ENCODE measurements at places on chromosomes 11 and 22. TPM values are rescaled to one million over a fixed set of nuclear protein-coding genes. Genes with fewer than 3 reads are reported as not detected.

- peaks cover 20% of the 10 kb centered on the region for H3K4me1 ChIP-seq
- H3K36me3 ChIP-seq: no peaks in the 10 kb centered on the region
- no peak for DNase-seq
- no peaks in the 10 kb centered on the region for H3K27me3 ChIP-seq
These were observed 30.7 kb downstream of the ST3GAL4 start for GRCh38 chr11:126385991-126386728.

- peaks cover 20% of the 10 kb centered on the region for H3K36me3 ChIP-seq
- DNase-seq: no peak
- H3K4me3 ChIP-seq: no peak overlapping the region
- no peaks in the 10 kb centered on the region for H3K4me1 ChIP-seq
- H3K27me3 ChIP-seq: no peaks in the 10 kb centered on the region
- no peak overlapping the region for H3K27ac ChIP-seq
These were observed 125.6 kb downstream of the BCR start for GRCh38 chr22:23305922-23306374.

GRCh38 chr11:1832211-1832919, 2.4 kb upstream of the SYT8 start:
- DNase-seq: peak; percentile 82
- no peak overlapping the region for H3K27ac ChIP-seq
- peaks cover 4% of the 10 kb centered on the region for H3K27me3 ChIP-seq
- H3K4me3 ChIP-seq: no peak overlapping the region
- H3K4me1 ChIP-seq: peaks cover 17% of the 10 kb centered on the region

- no peaks in the 10 kb centered on the region for H3K36me3 ChIP-seq
- H3K27ac ChIP-seq: no peak overlapping the region
- no peaks in the 10 kb centered on the region for H3K27me3 ChIP-seq
- H3K4me3 ChIP-seq: no peak overlapping the region
- no peaks in the 10 kb centered on the region for H3K4me1 ChIP-seq
These were observed 122.3 kb downstream of the GRIK4 start for GRCh38 chr11:120633616-120634393.

DNA sequence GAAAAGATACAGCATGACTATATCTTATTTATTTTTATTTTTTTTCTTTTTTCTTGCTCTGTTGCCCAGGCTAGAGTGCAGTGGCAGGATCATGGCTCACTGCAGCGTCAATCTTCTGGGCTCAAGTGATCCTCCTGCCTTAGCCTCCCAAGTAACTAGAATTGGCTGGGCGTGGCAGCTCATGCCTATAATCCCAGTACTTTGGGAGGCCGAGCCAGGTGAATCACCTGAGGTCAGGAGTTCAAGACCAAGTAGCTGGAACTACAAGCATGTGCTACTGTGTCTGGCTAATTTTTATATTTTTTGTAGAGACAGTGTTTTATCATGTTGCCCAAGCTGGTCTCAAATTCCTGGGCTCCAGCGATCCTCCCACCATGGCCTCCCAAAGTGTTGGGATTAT, 28.3 kb upstream of the CCDC134 start:
- no peak for DNase-seq
- no peaks in the 10 kb centered on the region for H3K36me3 ChIP-seq
- H3K4me3 ChIP-seq: no peak overlapping the region
- H3K27ac ChIP-seq: no peak overlapping the region
- H3K4me1 ChIP-seq: no peaks in the 10 kb centered on the region

GRCh38 chr22:37043209-37043827, 8.2 kb upstream of the KCTD17 start:
- H3K27me3 ChIP-seq: no peaks in the 10 kb centered on the region
- H3K4me1 ChIP-seq: no peaks in the 10 kb centered on the region
- H3K27ac ChIP-seq: no peak overlapping the region
- no peak overlapping the region for H3K4me3 ChIP-seq
- no peaks in the 10 kb centered on the region for H3K36me3 ChIP-seq

- H3K4me1 ChIP-seq: no peaks in the 10 kb centered on the region
- DNase-seq: no peak
- H3K4me3 ChIP-seq: no peak overlapping the region
- no peaks in the 10 kb centered on the region for H3K36me3 ChIP-seq
- no peaks in the 10 kb centered on the region for H3K27me3 ChIP-seq
These were observed 489.4 kb downstream of the KCNA4 start for GRCh38 chr11:29527391-29527936.

DNA sequence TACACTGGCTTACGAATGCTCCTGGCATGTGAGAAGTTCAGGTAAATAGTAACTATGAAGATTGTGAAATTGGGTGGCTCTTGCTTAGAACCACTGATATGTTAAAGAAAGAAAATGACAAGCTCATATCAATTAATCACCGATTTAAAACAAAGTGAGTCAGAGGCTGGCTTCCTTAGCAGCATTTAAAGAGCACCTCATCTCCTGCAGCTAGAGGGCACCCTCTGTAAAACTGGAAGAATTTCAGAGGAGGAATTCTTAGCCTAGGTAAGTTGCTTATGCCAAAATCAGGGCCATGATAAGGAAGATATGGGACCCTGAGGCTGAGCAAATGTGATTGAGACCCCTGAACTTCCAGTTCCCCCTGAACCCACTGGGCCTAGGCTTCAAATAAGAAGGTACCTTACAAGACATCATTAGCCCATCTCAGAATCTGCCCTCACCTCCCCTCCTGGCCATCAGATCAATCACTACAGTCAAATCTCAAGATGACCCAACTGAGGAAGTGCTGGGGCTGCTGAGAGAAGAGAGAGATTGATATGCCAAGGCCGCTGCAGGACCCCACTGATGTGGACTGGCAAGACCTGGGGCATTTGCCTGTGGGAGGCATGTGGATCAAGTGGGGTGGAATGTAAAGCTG, 8.6 kb upstream of the CD3E start:
- H3K4me3 ChIP-seq: no peak overlapping the region
- peaks cover 7% of the 10 kb centered on the region for H3K4me1 ChIP-seq
- H3K36me3 ChIP-seq: no peaks in the 10 kb centered on the region
- no peaks in the 10 kb centered on the region for H3K27me3 ChIP-seq

DNA sequence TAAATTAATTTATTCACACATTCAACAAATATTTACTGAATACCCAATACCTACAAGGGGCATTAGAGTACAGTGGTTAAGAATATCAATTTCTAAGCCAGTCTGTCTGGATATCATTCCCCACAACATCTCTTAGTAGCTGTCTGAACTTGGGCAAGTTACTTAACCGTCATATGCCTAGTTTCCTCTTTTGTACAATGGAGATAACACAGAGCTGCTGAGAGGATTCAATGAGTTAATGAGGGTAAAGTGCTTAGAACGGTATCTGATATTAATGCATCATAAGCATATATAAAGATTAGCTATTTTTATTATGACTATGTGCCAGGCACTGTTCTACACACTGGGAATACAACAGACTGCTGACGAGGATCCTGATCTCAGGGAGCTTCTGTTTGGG, 116.4 kb downstream of the APOL5 start:
- no peak overlapping the region for H3K4me3 ChIP-seq
- no peaks in the 10 kb centered on the region for H3K4me1 ChIP-seq
- H3K27ac ChIP-seq: no peak overlapping the region
- no peaks in the 10 kb centered on the region for H3K27me3 ChIP-seq
- H3K36me3 ChIP-seq: no peaks in the 10 kb centered on the region
- no peak for DNase-seq

- no peaks in the 10 kb centered on the region for H3K27me3 ChIP-seq
- peak overlapping the region; percentile 63 for H3K27ac ChIP-seq
- no peak overlapping the region for H3K4me3 ChIP-seq
- H3K36me3 ChIP-seq: no peaks in the 10 kb centered on the region
- DNase-seq: peak; percentile 48
These were observed 15.3 kb upstream of the SYTL2 start for GRCh38 chr11:85826116-85826855.

DNA sequence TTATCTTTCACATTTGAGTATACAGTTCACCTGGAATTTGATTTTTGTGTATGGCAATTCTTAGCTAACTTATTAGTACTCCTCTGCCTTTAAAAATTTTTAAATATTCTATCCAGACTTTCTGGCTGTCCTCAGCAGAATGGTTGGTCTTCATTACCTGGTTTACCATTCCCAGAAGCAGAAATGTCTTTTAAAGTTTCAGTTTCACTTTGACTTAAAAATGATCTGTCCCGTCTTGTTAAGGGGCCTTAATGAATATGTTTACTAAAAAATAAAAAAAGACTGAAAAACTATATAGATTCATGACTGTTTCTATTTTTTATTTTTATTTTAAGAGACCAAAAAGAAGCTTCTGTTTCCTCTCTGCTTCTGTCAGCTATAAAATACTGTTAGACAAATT, 70.5 kb upstream of the TNRC6B start:
- DNase-seq: peak; percentile 33
- peak overlapping the region; percentile 19 for H3K4me3 ChIP-seq
- no peaks in the 10 kb centered on the region for H3K27me3 ChIP-seq
- peaks cover 11% of the 10 kb centered on the region for H3K4me1 ChIP-seq
- no peaks in the 10 kb centered on the region for H3K36me3 ChIP-seq

DNA sequence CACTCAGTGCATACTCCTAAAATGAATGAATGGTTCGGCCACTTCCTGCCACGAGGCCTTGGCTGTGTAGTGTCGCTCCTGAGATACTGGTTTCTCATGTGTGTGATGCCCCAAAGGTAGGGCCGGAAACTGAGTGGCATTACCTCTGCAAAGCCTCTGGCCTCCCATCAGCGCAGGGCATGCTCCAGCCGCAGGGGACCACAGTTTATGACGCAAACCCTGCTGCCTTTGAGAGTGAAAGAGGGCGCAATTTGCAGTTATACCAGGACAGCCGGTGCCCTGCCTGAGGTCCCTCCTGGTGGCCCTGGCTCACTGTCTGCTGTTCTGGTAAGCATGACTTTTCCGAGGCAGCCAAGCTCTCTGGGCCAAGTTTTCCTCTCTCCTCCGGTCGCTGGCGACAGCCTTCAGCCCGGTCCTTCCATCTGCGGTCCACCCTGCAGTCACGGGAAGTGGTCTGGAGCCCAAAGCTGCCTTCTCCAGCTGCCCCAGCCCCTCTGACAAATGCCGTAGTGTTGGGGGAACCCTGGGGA, 2.4 kb upstream of the FGF3 start:
- H3K27ac ChIP-seq: no peak overlapping the region
- H3K4me3 ChIP-seq: no peak overlapping the region
- peaks cover 6% of the 10 kb centered on the region for H3K27me3 ChIP-seq
- no peaks in the 10 kb centered on the region for H3K36me3 ChIP-seq
- H3K4me1 ChIP-seq: peaks cover 2% of the 10 kb centered on the region

- H3K4me1 ChIP-seq: no peaks in the 10 kb centered on the region
- H3K36me3 ChIP-seq: no peaks in the 10 kb centered on the region
- H3K4me3 ChIP-seq: no peak overlapping the region
- DNase-seq: peak; percentile 54
- no peak overlapping the region for H3K27ac ChIP-seq
These were observed 4.9 kb upstream of the CNTN5 start for GRCh38 chr11:99015634-99016454.

DNA sequence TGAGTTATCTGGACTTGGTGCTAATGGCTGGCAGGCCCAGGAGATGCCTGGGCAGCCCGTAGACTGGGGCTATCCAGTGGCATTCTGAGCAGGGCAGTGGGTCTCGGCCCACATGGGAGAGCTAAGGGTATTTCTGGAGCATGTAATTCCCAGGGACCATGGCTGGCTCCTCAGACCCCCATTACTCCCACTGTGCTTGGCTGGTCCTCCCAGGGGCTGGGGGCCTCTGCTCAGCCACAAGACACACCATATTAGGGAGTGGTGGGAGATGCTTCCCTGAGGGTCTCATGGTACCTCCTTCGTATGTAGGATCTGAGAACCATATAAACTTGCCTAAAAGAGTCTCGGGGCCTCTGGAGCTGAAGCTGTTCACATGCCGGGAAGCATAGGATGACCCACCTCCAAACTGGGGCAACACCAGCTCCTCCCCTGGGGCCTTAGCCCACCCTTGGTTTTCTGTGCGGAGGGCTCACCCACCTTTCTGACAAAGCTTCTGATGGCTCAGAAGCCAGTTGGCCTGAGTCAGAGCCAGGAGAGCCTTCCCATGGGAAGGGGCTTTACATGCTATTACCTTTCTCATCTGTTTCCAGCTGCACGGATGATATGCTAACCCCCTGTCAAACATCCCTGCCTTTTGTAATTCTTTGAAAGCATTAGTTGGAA, 9.5 kb upstream of the FTH1 start:
- H3K4me3 ChIP-seq: no peak overlapping the region
- H3K4me1 ChIP-seq: peaks cover 18% of the 10 kb centered on the region
- no peaks in the 10 kb centered on the region for H3K36me3 ChIP-seq
- H3K27ac ChIP-seq: no peak overlapping the region
- no peaks in the 10 kb centered on the region for H3K27me3 ChIP-seq
- no peak for DNase-seq

- no peak for DNase-seq
- H3K4me1 ChIP-seq: peaks cover 3% of the 10 kb centered on the region
- H3K36me3 ChIP-seq: no peaks in the 10 kb centered on the region
- no peak overlapping the region for H3K4me3 ChIP-seq
- H3K27ac ChIP-seq: no peak overlapping the region
These were observed 53.0 kb downstream of the SIK3 start for GRCh38 chr11:117045196-117045595.

GRCh38 chr11:30608534-30608933, 22.4 kb upstream of the MPPED2 start:
- H3K4me3 ChIP-seq: no peak overlapping the region
- peaks cover 2% of the 10 kb centered on the region for H3K27me3 ChIP-seq
- no peaks in the 10 kb centered on the region for H3K36me3 ChIP-seq
- H3K27ac ChIP-seq: no peak overlapping the region
- DNase-seq: no peak
- H3K4me1 ChIP-seq: no peaks in the 10 kb centered on the region

DNA sequence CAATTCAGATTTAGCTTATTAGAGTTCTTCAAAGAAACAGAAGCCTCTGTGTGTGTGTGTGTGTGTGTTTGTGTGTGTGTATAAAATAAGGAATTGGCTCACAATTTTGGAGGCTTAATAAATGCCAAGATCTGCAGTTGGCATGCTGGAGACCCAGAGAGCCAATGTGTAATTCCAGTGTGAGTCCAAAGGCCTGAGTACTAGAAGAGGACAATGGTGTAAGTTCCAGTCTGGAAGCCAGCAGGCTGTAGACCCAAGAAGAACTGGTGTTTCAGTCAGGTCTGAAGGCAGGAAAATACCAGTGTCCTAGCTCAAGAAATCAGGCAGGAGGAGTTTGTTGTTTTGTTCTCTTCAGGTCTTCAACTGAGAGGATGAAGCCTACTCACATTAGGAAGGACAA, 20.0 kb downstream of the TMEM135 start:
- H3K36me3 ChIP-seq: no peaks in the 10 kb centered on the region
- H3K4me1 ChIP-seq: no peaks in the 10 kb centered on the region
- no peak overlapping the region for H3K27ac ChIP-seq

GRCh38 chr11:34192481-34193401, 87.3 kb downstream of the NAT10 start:
- no peak overlapping the region for H3K4me3 ChIP-seq
- H3K27me3 ChIP-seq: no peaks in the 10 kb centered on the region
- no peak overlapping the region for H3K27ac ChIP-seq
- H3K4me1 ChIP-seq: peaks cover 8% of the 10 kb centered on the region

GRCh38 chr11:116931206-116931953, 94.0 kb upstream of the APOA1 start:
- no peak for DNase-seq
- H3K4me1 ChIP-seq: peaks cover 55% of the 10 kb centered on the region
- peak overlapping the region; percentile 95 for H3K27ac ChIP-seq
- H3K4me3 ChIP-seq: no peak overlapping the region

Gene DNAJB7
- not detected for total RNA-seq

Gene SCGB2A2
- total RNA-seq: not detected

Gene RAB3IL1
- not detected for total RNA-seq

Gene RAB38
- total RNA-seq: 4.0 TPM

Gene IFITM10
- 5.5 TPM for total RNA-seq

Gene BIRC3
- 14.2 TPM for total RNA-seq

Gene PPME1
- total RNA-seq: 16.9 TPM

Gene ASCL2
- 16.8 TPM for total RNA-seq

Gene USH1C
- not detected for total RNA-seq

Gene MMP1
- not detected for total RNA-seq

Gene FGF19
- not detected for total RNA-seq

Gene BAIAP2L2
- total RNA-seq: 0.99 TPM
